Stimulated activated CD8-positive, alpha-beta memory T cell treated with anti-CD3 and anti-CD28 coated beads, Interleukin-7, amount 100 ng/mL, for 48 hours (primary cell): ENCODE measurements at places on chromosomes 2 and 18.

DNA sequence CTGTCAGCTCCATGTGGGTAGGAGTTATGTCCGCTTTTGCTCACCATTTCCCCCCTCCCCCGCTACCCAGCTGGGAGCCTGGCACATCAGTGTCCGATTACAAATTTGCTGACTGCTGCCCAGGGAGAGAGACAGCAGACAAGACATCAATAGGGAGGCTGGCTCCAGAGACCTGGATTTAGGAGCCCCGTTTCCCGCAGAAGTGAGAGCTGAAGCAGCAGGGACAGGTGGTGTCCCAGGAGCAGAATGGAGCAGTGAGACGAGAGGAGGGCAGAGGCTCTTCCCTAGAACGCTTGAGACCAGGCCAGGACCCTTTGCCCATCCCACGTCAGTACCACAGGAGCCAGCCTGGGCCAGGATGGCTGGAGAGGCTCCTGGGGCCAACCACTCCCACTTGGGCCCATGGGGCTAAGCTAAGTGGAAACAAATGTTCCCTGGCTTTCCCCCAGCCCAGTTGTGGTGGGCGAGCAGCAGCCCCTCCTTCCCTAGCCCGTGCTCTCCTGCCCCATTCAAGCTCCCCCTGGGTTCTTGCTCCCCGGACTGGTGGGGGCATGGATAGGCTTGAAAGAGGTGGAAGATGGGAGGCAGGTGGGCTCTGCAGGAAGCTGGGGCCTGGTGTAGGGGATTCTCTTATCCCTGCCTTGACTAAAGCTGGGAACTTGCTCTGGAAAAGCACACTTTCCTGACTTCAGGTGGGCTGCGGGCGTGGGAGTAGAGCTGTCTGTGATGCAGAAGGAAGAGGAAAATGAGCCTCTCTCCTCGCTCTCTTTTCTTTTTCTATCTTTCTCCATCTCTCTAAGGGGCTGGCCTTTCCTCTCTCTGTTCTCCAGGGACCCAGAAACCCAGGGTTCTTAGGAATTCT, 4.1 kb upstream of the WNT6 start:
- DNase-seq = no peak

GRCh38 chr2:108536133-108536780, 2.0 kb downstream of the LIMS1 start:
- DNase-seq = no peak

- DNase-seq = no peak
Measured at GRCh38 chr2:168182550-168183249, 64.7 kb downstream of the STK39 start.

DNA sequence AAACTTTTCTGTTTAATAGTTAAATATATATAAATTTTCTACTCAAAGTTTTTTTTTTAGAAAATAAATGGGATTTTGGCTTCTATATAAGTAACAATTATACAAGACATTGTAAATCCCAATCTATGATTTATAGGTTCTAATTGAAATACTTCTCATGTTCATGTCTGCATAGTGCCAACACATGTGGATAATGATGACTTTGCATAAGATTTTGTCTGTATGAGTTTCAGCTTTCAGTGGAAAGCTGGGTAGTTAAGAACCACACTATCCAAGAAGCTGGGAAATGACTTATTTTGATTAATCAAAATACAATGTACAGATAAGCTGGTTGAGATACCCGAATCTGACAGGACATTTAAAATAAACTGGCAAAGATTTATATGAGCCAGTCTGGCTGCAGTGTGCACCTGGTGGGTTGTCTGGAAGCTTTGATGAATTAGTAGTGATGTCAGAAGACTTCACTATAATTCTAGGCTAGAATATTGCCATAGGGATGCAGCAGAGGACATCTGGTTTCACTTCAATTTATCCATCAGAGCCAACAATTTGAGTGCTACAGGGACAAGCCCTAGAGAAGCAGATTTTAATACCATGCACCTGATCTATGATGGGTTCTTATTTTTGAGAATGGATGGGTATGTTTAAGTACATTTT, 45.4 kb downstream of the EML6 start:
- DNase-seq = no peak

- DNase-seq = no peak
Measured at GRCh38 chr2:43214253-43214652, 12.2 kb downstream of the ZFP36L2 start.

GRCh38 chr2:42135381-42136312, 33.5 kb upstream of the EML4 start:
- DNase-seq = no peak

GRCh38 chr18:2918761-2919550, 72.2 kb downstream of the EMILIN2 start:
- no peak for DNase-seq

DNA sequence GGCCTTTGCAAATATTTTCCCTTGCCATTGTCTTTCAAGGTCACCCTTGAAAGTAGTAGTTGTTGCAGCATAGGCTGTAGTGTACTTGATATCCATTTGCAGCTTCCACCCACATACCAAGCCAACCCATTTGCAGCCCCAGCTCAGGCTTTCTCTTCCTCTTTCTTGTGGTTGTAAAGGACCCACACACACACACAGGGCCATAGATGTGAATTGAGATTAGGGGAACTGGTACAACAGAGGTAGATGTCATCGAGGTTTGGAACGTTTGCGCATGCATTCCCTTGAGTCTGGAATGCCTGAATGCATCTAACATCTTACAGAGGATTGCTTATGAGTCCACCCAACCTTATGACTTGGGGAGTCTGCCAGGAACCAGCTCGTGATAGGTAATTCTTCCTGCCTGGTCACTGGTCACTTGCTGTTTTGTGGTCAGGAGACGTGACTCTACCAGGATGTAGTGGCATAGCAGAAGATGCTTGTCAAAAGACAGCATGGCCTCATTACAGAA, 91.9 kb downstream of the MRPS9 start:
- DNase-seq = no peak

- no peak for DNase-seq
Measured at GRCh38 chr2:38045811-38046210, 30.1 kb downstream of the CYP1B1 start.

- DNase-seq = no peak
Measured at GRCh38 chr2:99032001-99032400, 96.0 kb upstream of the CRACDL start.

- no peak for DNase-seq
Measured at GRCh38 chr2:167689444-167689843, 558.0 kb downstream of the STK39 start.

GRCh38 chr2:154242687-154243086, 371.0 kb downstream of the GALNT13 start:
- no peak for DNase-seq

GRCh38 chr2:9813312-9814128, 29.8 kb upstream of the TAF1B start:
- DNase-seq = peak; percentile 47

DNA sequence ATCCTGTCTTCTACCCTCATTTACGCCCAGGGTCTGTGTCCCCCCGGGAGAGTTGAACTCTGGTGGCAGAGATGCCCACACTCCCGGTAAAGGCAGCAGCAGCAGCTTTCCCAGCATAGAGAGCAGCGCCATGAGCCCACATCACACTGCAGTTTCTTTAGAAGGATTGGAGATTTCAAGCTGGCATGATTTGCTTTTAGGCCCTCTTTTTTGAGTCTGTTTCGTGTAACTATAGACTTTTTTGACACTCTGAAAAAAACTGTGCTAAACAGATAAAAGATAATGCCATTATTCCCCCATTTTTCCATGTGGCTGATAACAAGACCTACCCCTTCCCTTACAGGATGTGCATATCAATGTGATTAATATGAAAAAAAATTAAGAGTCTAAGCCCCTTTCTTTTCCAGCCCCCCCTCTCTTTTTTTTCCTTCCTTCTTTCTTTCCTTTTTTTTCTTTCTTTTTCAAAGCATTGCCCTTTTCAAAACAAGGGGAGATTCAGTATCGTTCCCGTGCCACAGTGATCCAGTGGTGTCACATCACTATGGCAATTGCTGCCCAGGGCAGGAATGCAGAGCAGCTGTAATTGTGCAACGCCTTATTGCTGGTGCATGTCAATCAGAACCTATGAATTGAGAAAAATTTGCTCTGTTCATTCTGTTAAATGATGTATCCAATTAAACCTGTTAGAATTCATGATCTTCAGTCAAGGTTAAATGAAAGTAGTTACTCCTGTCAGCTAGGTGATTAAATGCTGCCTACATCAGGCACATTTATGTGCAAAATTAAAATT, 104.5 kb downstream of the CDCA7 start:
- no peak for DNase-seq

- DNase-seq = no peak
Measured at GRCh38 chr18:48707636-48708296, 168.9 kb downstream of the CTIF start.

- DNase-seq = no peak
Measured at GRCh38 chr2:238968616-238969384, 120.9 kb downstream of the TWIST2 start.

DNA sequence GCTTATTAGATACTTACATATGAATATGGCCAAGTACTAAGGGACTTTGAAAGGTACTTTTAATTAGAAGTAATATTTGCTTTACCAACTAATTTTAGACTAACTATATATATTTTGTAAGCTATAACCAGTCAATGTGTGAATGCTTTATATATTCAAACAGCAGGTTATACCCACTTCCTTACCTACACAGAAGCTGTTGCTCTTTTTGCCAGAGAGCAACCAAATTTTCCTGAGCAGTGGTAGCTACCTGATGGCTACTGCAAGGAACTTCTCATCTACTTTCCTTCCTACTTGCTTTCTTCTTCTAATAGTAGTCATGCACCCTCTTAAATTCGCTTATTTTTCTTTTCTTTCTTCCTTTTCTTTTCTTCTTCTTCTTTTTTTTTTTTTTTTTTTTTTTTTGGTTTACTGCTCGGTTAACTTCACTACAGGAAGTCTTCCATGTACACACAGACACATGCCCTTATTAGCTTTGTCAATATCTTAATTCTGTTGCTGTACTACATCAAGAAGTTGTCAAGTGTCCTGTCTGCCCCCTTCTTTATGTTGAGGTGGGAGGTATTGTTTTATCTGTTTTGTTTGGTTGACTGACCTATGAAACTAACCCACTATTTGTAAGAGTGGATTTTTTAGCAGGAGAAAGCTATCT, 95.0 kb downstream of the EPC2 start:
- DNase-seq = no peak

DNA sequence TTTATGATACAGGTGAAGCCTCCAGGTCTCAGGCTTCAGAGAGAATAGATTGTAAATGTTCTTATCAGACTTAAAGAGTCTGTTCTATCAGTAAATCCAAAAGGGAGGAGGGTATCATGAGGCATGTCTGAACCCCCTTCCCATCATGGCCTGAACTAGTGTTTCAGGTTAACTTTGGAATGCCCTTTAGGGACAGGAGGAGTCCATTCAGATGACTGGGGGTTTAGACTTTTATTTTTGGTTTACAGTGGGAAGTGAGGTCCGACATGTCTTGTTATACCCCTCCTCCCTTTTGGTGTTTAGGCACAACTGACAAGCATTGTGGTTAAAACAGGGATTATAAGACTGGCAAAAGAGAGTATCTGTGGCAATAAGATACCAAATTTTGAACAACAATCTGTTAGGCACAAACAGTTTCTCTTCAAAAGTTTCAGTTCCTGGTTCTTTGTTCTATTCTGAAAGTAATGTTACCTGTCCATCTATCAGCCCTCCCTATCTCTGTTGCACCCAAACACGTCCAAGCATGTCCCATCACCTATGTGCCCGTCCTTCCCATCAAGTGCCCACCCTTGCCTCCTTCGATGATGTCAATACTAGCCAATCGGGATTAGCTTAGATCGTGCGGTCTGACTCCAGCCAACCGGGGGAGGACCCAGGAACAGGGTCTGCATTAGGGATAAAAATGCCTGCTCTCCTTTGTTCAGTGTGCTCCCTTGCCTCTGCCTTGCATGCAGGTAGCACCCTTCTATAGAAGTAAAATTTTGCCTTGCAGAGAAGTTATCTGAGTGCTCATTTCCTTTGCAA, 16.4 kb downstream of the TCF23 start:
- no peak for DNase-seq

- DNase-seq = no peak
Measured at GRCh38 chr2:18399601-18400000, 160.9 kb downstream of the RDH14 start.

DNA sequence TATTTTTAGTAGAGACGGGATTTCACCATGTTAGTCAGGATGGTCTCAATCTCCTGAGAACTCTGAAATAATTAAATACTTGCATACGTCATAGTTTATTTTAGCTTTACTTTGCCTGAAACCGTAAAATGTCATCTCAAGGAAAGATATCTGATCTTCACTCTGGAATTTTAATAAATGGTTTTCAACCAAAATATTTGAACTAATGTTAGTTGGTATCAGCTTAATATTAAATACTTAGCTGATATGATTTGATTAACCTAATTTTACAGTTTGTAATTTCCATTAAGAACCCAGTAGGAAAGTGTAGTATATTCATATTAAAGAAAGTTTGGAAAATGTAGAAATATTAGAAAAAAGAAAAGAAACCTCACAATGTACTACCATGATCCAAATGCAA, 41.4 kb upstream of the STON1 start:
- DNase-seq = no peak

DNA sequence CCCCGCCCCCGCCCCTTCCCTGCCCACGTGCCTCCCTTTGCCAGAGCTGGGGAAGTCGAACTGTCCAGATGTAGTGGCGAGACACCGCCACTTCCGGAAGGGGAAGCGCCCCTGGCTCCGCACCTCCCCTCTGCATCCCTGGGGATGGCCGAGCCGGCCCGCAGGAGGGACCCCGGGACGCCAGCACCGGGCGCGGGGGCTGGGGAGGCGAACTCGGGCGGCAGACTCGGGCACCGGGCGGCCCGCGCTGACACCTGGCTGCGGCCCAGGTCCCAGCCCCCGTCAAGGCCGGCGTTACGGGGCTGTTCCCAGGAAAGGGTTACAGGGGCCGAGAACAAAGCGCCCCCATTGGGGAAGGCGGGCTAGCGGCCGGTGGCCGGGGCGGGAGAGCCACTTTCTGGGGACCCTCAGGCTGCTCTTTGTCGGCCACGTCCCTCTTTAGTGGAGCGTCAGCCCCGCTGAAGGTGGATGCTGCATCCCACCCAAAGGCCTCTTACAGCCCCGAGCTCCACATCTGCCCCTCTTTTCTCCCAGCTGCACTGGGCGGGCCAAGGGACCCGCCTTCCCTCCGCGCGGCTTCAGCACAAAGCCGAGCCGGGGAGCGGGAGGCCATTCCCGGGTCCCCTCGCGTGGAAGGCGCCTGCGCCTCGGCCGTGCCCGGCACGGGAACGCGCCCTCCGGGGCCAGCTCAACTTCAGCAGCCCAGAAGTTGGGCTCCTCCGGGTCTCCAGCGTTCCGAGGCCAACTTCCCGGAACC, 1.3 kb downstream of the SDC1 start:
- no peak for DNase-seq

DNA sequence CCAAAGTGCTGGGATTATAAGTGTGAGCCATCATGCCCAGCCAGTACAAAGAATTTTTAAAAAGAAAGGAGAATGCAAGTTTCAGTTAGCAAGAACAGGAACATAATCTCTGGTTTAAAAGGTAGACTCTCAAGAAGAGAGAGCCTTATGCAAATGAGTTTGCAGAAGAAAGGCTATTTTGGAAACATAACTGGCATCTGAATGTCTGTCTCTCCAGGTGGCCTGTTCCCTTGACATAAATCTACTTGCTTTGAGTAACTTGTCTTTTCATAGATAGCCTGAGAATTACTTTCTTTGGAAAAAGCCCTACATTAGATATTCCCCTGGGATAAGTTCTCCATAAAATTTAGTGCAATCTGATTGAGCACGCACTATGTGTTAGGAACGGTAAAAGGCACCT, 109.6 kb downstream of the ICOS start:
- no peak for DNase-seq

- DNase-seq = no peak
Measured at GRCh38 chr2:111666160-111666559, 217.8 kb downstream of the ANAPC1 start.
